Effector memory CD8-positive, alpha-beta T cell (primary cell): ENCODE measurements at places on chromosomes 3 and 15.

- H3K27ac ChIP-seq: no peak overlapping the region
- peaks cover 44% of the 10 kb centered on the region for H3K27me3 ChIP-seq
- H3K4me1 ChIP-seq: no peaks in the 10 kb centered on the region
- H3K4me3 ChIP-seq: no peak overlapping the region
- H3K36me3 ChIP-seq: no peaks in the 10 kb centered on the region
Observed at GRCh38 chr3:123732447-123732846, 147.6 kb upstream of the HACD2 start.

DNA sequence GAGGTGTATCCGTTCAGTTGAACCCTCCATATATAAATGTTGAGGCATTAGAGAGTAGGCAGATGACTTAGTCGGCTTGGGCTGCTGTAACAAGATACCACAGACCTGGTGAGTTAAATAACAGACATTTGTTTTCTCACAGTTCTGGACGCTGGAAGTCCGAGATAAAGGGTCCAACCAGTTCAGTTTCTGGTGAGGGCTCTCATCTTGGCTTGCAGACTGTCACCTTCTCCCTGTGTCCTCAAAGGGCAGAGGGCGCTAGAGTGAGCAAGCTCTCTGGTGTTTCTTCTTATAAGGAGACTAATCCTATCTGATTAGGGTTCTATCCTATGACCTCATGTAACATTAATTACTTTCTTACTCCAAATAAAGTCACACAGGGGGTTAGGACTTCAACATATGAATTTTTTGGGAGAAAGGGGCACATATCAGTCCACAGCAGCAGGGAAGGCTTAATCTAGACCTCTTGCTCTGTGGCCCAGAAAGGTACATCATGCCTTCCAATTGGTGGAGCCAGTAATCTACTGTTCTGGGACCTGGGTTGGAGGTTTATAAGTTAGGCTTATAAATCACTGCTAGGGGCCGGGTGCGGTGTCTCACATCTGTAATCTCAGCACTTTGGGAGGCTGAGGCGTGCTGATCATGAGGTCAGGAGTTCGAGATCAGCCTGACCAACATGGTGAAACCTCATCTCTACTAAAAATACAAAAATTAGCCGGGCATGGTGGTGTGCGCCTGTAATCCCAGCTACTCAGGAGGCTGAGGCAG, 26.3 kb upstream of the SLC28A2 start:
- H3K27me3 ChIP-seq: peaks cover 61% of the 10 kb centered on the region
- H3K27ac ChIP-seq: no peak overlapping the region
- H3K4me3 ChIP-seq: no peak overlapping the region
- DNase-seq: no peak

GRCh38 chr15:96049766-96050165, 280.7 kb upstream of the NR2F2 start:
- no peak overlapping the region for H3K27ac ChIP-seq
- H3K4me1 ChIP-seq: no peaks in the 10 kb centered on the region
- no peaks in the 10 kb centered on the region for H3K36me3 ChIP-seq
- DNase-seq: no peak
- H3K27me3 ChIP-seq: peaks cover 25% of the 10 kb centered on the region
- H3K4me3 ChIP-seq: no peak overlapping the region

- H3K36me3 ChIP-seq: peaks cover 11% of the 10 kb centered on the region
- DNase-seq: no peak
- no peak overlapping the region for H3K4me3 ChIP-seq
- peaks cover 36% of the 10 kb centered on the region for H3K27me3 ChIP-seq
- H3K27ac ChIP-seq: no peak overlapping the region
Observed at GRCh38 chr3:181715571-181716340, 4.0 kb downstream of the SOX2 start.

DNA sequence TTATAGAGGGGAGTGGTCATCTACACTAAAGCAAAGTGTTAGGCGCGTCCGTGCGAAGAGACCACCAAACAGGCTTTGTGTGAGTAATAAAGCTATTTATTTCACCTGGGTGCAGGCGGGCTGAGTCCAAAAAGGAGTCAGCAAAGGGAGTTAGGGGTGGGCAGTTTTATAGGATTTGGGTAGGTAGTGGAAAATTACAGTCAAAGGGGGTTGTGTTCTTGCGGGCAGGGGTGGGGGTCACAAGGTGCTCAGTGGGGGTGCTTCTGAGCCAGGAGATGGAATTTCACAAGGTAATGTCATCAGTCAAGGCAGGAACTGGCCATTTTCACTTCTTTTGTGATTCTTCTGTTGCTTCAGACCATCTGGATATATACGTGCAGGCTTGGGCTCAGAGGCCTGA, 47.1 kb downstream of the OIP5 start:
- no peak for DNase-seq
- peak overlapping the region; percentile 98 for H3K4me3 ChIP-seq
- H3K27ac ChIP-seq: peak overlapping the region; percentile 100
- peaks cover 56% of the 10 kb centered on the region for H3K36me3 ChIP-seq

DNA sequence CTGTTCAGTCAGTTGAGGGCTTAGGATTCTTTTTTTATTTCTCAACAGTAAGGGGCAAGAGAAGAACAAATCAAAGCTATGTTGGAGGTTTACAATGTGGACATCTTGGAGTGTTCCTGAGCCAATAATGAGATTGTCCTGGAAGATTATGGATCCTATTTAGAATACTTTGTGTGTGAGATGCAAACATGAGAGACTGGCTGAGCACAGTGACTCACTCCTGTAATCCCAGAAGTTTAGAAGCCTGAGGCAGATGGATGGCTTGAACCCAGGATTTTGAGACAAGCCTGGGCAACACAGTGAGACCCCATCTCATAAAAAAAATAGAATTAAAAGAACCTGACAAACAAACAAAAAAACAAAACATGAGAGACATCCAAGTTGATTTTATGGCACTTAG, 351.6 kb downstream of the GAP43 start:
- no peaks in the 10 kb centered on the region for H3K27me3 ChIP-seq
- no peaks in the 10 kb centered on the region for H3K36me3 ChIP-seq
- no peak overlapping the region for H3K27ac ChIP-seq
- no peak for DNase-seq

DNA sequence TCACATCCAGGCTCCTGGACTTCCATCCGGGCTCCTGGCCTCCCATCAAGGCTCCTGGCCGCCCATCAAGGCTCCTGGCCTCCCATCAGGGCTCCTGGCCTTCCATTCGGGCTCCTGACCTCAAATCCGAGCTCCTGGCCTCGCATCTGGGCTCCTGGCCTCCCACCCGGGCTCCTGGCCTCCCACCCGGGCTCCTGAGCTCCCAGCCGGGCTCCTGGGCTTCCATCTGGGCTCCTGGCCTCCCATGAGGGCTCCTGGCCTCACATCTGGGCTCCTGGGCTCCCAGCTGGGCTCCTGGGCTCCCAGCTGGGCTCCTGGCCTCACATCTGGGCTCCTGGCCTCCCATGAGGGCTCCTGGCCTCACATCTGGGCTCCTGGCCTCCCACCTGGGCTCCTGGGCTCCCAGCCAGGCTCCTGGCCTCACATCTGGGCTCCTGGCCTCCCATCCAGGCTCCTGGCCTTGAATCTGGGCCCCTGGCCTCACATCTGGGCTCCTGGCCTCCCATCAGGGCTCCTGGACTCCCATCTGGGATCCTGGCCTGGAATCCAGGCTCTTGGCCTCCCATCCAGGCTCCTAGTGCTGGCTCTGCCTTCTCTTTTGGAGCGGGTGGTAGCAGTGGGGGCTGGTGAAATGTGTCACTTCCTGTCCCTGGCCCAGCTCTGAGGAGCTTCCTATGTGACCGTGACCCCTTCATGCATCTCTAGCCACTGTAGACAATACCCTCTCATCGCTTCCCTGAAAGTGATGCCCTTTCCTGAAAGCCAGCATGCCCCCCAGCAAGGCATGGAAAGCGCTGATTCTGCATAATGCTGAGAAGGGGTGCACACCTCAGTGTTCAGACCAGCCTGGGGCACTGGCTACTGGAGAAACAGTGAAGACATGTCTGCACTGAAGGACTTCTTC, 62.7 kb upstream of the BLM start:
- peaks cover 27% of the 10 kb centered on the region for H3K4me1 ChIP-seq
- no peak for DNase-seq
- H3K36me3 ChIP-seq: peaks cover 27% of the 10 kb centered on the region
- no peak overlapping the region for H3K4me3 ChIP-seq
- H3K27ac ChIP-seq: no peak overlapping the region

GRCh38 chr15:78265752-78266224, 1.4 kb downstream of the DNAJA4 start:
- H3K27ac ChIP-seq: peak overlapping the region; percentile 94
- no peak for DNase-seq
- H3K4me1 ChIP-seq: peaks cover 16% of the 10 kb centered on the region
- H3K4me3 ChIP-seq: peak overlapping the region; percentile 86

DNA sequence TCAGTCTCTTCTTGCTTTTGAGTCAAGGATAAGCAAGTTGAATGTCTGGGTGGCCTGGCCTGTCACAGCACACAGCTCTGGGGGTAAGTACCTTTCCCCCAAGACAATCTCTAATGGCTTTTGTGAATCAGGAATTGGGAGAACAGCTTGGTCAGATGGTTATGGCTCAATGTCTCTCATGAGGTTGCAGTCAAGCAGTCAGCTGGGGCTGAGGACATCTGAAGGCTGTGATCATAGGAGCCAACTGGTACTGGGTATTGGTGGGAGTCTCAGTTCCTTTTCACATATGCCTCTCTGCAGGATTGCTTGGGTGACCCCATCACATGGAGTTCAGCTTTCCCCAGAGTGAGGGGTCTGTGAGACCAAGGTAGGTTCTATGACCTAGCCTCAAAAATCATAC, 33.0 kb upstream of the TMEM158 start:
- no peaks in the 10 kb centered on the region for H3K4me1 ChIP-seq
- no peak overlapping the region for H3K4me3 ChIP-seq
- no peak for DNase-seq
- H3K27ac ChIP-seq: no peak overlapping the region
- H3K27me3 ChIP-seq: peaks cover 53% of the 10 kb centered on the region
- no peaks in the 10 kb centered on the region for H3K36me3 ChIP-seq
